Neural crest cell (in vitro differentiated cells): ENCODE measurements at places on chromosomes 6 and 20. TPM values are rescaled to one million over a fixed set of nuclear protein-coding genes. Genes with fewer than 3 reads are reported as not detected.

GRCh38 chr6:34154668-34155447, 9.0 kb upstream of the GRM4 start:
- DNase-seq, result peak; percentile 84

BFSP1 gene
- 3.9 and 4.2 TPM in 2 replicates for total RNA-seq

GRCh38 chr6:85354761-85355618, 94.9 kb upstream of the NT5E start:
- DNase-seq, result peak; percentile 63

GRCh38 chr6:16540804-16541752, 220.2 kb downstream of the ATXN1 start:
- DNase-seq, result no peak

SAPCD1 gene
- total RNA-seq, result 21.3 and 25.1 TPM in 2 replicates

DNA sequence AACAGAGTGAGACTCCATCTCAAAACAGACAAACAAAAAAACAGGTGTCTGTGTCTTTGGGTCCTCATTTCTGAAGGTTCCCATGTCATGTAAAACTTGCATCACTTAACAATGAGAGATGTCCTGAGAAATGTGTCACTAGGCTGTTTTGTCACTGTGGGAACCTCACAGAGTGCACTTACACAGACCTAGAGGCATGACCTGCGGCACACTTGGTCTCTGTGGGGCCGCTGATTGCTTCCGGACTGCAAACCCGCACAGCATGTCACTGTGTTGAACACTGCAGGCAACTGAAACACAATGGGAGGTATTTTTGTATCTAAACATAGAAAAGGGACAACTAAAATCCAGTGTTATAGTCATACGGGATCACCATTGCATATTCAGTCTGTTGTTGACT, 42.3 kb upstream of the TMEM181 start:
- DNase-seq, result no peak
